ENCODE measurements at places on chromosomes 7 and 10. TPM values are rescaled to one million over a fixed set of nuclear protein-coding genes. Genes with fewer than 3 reads are reported as not detected.

SFMBT2 gene
- total RNA-seq = 1.2 TPM

MYH16 gene
- 1.4 TPM for total RNA-seq

TMEM176B gene
- total RNA-seq = not detected

- DNase-seq = no peak
These were observed 677 bp downstream of the SKAP2 start for GRCh38 chr7:26863518-26864308.

WNT8B gene
- total RNA-seq = not detected

DNA sequence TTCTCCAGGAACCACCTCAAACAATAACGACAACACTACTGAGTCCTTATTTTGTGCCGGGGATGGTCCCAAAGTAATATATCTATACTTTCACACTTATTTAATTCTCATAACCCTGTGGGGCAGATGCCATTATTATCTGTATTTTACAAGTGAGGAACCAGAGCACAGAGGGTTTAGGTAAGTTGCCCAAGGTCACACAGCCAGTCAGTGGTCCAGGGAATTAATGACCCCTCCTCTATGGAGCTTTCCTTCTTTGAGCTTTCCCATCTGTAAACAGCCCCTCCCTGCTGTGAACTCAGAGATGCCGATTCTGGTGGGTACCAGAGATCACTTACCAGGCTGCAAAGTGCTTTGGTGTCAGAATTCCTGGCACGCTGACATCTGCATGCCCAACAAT is 105.7 kb downstream of the C10orf105 start:
- DNase-seq = no peak

CALML3 gene
- total RNA-seq = not detected

- no peak for DNase-seq
These were observed 28.4 kb downstream of the CDK6 start for GRCh38 chr7:92808006-92808405.

GRID1 gene
- 0.52 TPM for total RNA-seq

DNA sequence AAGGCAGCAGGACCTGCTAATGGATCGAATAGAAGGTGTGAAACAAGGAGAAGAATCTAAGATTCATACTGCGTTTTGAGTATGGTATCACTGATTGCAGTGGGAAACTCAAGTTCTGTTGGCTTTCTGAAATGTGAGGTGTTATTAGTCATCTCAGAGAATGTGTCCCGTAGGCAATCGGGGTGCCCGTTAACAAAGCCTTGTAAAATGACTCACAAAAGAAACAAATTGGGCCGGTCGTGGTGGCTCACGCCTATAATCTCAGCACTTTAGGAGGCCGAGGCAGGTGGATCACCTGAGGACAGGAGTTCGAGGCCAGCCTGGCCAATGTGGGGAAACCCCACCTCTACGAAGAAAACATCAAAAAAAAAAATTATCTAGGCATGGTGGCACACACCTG is 118.2 kb upstream of the C7orf33 start:
- no peak for DNase-seq

DNA sequence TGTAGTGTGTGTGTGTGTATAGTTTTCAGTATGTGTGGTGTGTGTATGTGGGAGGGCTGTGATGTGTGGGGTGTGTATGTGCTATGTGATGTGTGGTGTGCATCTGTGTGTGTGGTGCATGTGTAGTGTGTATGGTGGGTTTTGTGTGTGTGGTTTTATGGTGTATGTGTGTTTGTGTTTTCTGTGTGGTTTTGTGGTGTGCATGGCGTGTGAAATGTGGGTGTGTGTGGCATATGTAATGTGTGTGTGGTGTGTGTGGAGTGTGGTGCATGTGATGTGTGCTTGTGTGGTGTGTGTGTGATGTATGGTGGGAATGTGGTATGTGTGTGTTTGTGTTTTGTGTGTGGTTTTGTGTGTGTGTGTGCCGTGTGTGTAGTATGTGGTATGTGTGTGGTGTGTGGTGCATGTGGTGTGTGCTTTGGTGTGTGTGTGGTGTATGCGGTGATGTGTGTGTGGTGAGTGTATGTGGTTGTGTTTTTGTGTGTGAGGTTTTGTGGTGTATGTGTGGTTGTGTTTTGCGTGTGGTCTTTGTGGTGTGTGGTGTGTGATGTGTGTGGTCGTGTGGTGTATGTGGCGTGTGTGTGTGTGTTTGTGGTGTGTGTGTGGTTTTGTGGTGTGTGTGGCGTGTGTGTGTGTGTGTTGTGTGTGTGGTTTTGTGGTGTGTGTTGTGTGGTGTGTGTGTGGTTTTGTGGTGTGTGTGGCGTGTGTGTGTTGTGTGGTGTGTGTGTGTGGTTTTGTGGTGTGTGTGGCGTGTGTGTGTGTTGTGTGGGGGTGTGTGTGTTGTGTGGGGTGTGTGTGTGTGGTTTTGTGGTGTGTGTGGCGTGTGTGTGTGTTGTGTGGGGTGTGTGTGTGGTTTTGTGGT is 18.0 kb upstream of the PPP2R2D start:
- no peak for DNase-seq

DNA sequence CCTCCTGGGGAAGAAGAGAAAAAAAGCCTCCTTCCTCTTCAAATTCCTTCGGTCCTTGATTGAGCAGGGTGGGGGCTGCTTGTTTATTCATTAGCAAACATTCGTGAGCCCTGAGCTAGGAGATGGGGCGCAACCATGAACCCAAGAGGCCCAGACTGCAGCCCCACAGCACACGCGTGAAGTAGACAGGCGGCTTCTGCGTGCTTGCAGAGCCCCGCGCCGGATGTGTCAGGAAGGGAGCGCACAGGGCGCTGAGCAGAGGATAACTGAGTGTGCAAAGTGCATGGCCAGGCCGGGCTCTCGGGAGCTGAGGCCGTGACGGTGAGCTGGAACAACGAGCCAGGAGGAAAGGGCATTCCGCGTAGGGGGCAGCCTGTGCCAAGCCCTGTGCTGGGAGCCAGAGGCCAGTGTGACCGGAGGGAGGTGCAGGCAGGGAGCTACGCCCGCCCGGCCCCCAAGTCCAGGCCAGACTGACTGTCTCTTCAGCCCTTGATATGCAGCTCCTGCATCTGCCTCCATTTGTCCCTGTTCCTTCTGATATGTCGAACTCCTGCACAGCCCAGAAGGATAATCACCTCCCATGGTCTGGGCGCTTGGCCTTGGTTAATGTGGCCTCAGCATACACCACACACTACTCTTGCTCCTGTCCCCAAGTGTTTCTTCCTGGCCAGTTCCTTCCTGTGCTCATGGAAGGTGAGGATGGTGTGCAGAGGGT is 4.6 kb downstream of the FOXL3 start:
- no peak for DNase-seq

MPP7 gene
- 3.1 TPM for total RNA-seq

- no peak for DNase-seq
These were observed 5.4 kb upstream of the DMTF1 start for GRCh38 chr7:87146740-87147386.

NCF1 gene
- 0.46 TPM for total RNA-seq

DNA sequence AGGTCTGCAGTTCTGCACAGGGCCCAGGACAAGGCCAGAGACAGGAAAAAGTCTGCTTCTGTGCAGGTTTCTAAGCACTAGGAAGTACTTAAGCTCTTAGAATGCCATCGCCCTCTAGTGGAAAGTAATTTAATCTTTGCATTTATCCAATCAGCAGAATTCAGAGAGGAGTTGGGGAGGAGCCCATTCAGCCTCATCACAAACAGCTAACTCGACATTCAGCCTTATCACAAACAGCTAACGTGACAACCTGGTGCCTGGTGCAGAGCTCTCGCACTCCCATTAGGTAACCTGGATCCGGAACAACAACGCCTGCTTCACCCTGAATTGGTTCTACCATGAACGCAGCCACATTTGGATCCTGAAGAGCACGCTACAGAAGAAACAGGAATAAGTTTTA is 15.2 kb downstream of the OAT start:
- peak; percentile 51 for DNase-seq
